ENCODE measurements at places on chromosomes 2 and 18.

DNA sequence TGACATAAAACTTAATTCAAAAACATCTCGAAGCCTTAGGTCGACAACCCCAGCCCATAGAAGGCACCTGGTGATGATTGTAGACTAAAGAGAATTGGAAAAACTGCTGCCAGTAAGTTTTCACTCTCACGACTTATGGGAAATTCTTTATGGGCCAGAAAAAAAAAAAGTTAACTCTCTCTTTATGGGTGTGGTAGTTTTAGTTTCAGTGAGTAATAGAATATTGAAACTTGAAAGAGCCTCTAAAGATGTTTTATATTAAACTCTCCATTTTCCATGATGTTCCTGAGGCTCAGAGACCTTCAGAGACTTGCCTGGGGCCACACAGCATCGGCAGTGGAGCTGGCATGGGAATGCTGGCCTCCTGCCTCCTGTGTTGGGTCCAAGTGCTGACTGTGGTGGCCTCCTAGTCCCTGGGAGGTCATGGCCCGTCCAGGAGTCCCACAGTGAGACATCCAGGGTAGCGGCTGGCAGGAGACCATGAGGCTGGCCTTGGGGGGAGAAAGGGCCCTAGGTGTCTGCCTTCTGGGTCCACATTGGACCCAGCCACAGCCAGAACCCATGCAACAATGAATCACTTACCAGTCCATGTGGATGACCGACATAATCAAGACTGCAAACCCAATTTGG, 158.9 kb downstream of the SEPTIN10 start:
- no peak overlapping the region for H3K4me3 ChIP-seq
- H3K36me3 ChIP-seq = no peaks in the 10 kb centered on the region
- no peaks in the 10 kb centered on the region for H3K4me1 ChIP-seq
- no peak overlapping the region for H3K27ac ChIP-seq
- H3K27me3 ChIP-seq = no peaks in the 10 kb centered on the region
- DNase-seq = no peak

DNA sequence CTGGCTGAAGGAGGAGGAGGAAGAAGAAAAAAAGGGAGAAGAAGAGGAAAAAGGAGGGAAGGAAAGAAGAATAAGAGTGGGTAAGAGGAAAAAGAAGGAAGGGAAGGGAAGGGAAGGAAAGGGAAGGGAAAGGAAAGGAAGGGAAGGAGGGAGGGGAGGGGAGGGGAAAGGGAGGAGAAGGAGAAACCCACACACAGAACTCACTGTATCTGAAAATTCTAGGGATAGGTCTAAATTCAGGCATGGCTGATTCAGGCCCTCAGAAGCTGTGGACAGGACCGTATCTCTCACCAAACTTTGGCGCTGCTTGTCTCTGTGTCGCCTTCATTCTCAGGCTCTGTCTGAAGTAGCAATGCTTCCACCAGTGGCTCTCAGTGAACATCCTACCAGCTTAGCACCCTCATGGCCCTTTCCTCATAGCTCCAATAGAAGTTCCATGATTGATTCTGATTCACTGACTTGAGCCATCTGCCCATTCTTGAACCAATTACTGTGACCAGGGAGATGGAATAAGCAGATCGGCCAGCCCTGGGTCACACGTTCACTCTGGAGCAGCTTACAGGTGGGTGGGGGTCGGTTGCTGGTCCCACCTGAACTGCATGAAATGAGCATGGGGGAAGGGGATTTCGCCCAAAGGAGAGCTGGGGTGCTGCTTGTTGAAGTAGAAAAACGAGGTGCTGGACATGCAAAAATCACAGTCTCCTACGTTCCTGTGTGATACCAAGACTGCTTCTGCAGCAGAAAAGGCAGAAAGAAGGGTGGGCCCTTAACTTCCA, 59.7 kb downstream of the TTC32 start:
- no peaks in the 10 kb centered on the region for H3K4me1 ChIP-seq
- no peaks in the 10 kb centered on the region for H3K27me3 ChIP-seq
- H3K4me3 ChIP-seq = no peak overlapping the region
- no peak for DNase-seq
- no peak overlapping the region for H3K27ac ChIP-seq
- no peaks in the 10 kb centered on the region for H3K36me3 ChIP-seq

GRCh38 chr2:205850132-205850531, 167.8 kb downstream of the NRP2 start:
- H3K4me3 ChIP-seq = no peak overlapping the region
- H3K27me3 ChIP-seq = no peaks in the 10 kb centered on the region
- H3K27ac ChIP-seq = no peak overlapping the region
- H3K4me1 ChIP-seq = no peaks in the 10 kb centered on the region

DNA sequence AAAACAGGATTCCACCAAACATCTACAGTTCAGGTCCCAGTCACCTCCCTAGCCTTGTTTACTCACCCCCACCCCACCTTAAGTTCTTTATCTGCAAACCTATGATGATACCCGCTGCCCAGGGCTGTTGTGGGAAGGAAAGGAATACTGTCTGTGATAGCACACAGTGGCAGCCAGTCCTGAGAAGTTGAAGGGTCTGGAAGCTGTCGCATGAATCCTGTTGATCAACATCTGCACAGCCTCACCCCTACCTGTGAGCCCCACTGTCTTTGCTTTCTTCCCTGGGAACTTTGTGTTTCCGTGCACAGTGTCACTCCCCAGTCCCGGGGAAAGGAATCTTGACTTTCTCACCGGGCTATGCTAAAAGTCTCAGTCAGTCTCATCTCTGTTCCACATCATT, 160.7 kb upstream of the EPAS1 start:
- peaks cover 11% of the 10 kb centered on the region for H3K36me3 ChIP-seq
- no peak for DNase-seq
- H3K4me3 ChIP-seq = no peak overlapping the region
- H3K27ac ChIP-seq = no peak overlapping the region

DNA sequence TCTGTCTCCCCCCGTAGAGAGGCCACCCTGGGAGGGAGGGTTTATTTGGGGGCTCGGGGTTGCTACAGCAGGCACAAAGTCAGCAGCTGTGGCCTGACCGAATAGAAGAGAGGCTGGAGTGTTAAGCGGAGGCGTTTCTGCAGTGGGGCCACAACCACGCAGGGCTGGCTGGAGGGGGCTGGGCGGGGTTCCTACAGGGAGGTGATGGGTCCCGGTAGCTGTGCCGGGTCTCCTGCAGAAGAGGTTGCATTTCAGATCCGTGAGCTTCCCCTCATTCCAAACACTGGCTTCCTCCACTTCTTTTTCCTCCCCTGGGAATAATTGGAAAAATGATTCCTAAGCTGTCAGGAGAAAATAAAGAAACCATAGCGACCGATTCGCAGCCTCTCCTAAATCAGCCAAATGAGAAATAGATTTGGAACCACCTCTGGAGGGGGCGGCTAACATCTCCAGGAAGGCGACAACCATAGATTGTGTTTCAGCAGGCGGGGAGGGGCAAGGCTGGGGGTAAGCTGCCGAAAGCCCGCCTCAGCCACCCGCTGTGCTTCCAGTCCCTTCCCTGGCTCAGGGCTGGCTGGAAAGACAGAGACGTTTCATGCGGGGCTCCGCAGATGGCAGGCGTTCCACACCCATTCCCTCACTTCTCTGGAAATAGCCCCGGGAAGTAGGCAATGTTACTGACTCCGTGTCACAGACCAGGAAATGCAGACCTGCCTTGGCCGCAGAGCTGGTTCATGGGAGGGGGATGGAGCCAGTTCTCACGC, 85.6 kb upstream of the TAF1B start:
- DNase-seq = no peak
- H3K27me3 ChIP-seq = peaks cover 46% of the 10 kb centered on the region
- no peak overlapping the region for H3K27ac ChIP-seq

- no peaks in the 10 kb centered on the region for H3K4me1 ChIP-seq
- no peaks in the 10 kb centered on the region for H3K36me3 ChIP-seq
- no peak for DNase-seq
- no peak overlapping the region for H3K4me3 ChIP-seq
- no peaks in the 10 kb centered on the region for H3K27me3 ChIP-seq
- H3K27ac ChIP-seq = no peak overlapping the region
Measured at GRCh38 chr2:217379807-217380206, 519.9 kb upstream of the TNP1 start.

- H3K4me3 ChIP-seq = no peak overlapping the region
- DNase-seq = no peak
- no peak overlapping the region for H3K27ac ChIP-seq
- no peaks in the 10 kb centered on the region for H3K27me3 ChIP-seq
Measured at GRCh38 chr2:230650585-230651137, 62.0 kb upstream of the CAB39 start.

- H3K27me3 ChIP-seq = no peaks in the 10 kb centered on the region
- no peak overlapping the region for H3K4me3 ChIP-seq
- no peaks in the 10 kb centered on the region for H3K4me1 ChIP-seq
Measured at GRCh38 chr2:219857751-219858150, 230.3 kb downstream of the SLC4A3 start.

Measured in B cell (primary cell).